Stimulated activated CD8-positive, alpha-beta memory T cell treated with anti-CD3 and anti-CD28 coated beads, Interleukin-7, amount 100 ng/mL, for 48 hours (primary cell): ENCODE measurements at places on chromosomes 11 and 22.

DNA sequence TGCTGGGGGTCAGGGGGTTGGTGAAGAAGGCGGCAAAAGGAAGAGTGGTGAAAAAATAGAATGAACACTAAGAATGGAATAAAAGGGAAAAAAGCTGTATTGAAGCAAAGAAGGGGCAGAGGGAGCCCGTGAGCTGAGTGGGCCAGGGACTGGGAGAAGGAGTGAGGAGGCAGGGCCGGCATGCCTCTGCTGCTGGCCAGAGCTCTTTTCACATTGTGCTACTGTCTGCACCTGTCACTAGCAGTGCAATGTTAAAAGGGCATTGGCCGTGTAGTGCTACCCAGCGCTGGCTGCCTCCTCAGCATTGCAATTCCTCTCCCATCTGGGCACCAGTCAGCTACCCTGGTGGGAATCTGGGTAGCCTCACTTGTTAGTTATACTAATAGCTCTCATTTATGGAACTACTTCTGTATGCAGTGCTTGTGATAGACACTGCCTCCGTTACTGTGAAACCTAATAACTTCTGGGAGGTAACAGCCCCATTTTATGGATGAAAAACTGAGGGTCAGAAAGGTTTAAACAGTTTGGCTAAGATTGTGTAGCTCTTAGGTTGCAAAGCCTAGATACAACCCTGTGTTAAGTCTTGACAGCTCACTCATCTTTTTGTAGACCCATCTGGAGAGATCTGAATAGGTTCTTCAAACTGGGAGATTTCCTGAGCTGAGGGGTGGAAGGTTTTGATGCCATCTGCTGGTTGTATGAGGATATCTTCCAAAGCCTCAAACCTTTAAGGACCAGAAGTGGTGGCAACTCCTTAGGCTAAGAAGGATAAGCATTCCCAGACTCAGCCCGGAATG, 8.5 kb downstream of the YPEL4 start:
- no peak for DNase-seq

GRCh38 chr11:116336540-116336939, 436.2 kb downstream of the BUD13 start:
- DNase-seq = no peak

DNA sequence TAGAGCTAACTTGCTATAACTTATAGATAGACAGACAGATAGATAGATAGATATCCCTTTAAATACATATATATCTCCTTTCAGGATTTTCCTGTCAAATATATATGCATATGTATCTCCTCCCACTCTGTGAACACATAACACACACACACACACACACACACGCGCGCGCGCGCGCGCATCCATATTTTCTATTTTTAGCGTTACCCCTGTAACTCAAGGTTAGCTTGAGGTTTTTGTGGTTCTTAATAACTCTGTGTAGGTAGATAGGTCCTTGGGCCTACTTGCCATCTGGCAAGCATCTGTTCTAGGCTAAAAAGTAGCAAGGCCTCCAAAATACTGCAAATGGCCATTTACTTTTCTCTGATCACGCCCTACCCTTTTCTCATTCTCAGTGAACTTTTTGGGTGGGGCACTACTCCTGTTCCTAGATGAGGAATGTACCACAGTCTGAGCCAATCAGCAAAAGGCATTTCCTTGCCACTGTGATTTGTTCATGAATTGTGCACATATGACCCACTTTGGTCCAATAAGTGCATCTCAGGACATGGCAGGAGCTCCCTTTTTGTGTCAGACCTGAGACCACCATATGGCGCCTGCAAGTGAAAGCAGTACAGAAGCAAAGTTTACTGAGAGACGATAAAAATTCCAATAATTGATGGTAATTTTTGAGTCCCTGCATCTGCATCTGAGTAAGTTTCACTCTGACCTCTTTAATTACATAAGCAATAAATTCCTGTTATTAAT, 740.5 kb upstream of the API5 start:
- no peak for DNase-seq

- no peak for DNase-seq
Measured at GRCh38 chr11:107180236-107180635, 162.0 kb upstream of the GUCY1A2 start.

DNA sequence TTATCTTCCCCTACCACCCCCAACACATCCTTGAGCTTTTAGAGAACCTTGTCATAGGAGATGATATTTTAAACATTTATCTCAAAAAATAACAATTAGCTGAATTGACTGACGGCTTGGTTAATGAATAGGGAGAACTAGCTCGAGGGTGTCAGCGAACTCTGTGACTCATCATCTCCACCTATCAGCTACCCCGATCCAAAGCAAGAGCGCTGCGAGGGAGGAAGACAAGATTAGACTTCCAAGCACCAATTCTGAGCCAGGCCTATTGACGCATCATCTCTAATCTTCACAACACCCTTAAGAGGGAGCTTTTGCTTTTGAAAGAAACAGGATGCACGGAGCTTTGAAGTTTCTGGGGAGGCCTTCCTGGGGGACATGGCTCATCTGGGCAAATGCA, 51.0 kb upstream of the GALNT18 start:
- DNase-seq = no peak
